Prostate gland (tissue), 2 donors: ENCODE measurements at places on chromosomes 13 and 19. TPM values are rescaled to one million over a fixed set of nuclear protein-coding genes. Genes with fewer than 3 reads are reported as not detected.
A peak's percentile ranks its signal among the peaks of the same experiment; 100 is the strongest.

- peak; percentile 71 for DNase-seq
Measured at GRCh38 chr19:38869836-38870607, 8.1 kb downstream of the RINL start.

GRCh38 chr13:97023117-97023516 is 28.8 kb upstream of the OXGR1 start:
- DNase-seq = no peak

- DNase-seq = no peak
Measured at GRCh38 chr19:11480715-11481533, at the start of gene ELAVL3. ELAVL3 (minus strand) TSS chr19:11481046; CDS start chr19:11480608, 438 bp downstream.

DNA sequence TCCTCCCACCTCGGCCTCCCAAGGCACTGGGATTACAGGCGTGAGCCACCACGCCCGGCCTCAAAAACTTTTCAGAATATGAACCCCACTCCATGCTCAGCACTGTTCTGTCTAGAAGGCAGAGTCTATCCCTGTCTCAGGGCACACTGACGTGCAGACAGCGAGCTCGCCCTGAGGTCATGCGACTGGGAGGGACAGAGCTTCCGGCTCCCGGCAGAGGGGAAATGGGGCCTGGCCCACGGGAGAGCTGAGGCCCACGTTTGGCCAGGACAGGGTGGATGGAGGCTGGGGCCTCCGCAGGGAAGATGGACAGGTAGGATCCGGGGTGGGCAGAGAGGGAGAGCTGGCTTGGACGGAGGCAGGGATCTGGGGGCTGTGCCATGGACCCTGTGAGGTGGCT is 2.8 kb upstream of the AZU1 start:
- DNase-seq = no peak

DNA sequence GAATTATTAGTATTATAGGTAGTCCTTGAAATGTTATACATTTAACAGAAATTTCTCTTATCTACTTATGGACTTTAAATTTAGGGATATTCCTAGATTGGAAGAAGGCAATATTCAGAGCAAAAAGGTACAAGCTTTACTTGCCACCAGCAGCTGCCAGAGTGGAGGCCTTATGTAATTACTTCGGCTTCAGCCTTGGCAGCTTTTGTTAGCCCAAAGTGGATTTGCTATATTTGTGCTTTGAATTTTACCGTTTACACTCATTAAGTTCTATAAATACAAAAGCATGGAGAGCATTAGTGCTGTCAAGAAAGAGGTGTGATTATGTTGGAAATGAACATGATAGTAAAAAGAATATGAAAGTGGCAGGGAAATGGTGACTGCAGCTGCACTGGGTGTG is 319.9 kb downstream of the ATP8A2 start:
- no peak for DNase-seq

DNA sequence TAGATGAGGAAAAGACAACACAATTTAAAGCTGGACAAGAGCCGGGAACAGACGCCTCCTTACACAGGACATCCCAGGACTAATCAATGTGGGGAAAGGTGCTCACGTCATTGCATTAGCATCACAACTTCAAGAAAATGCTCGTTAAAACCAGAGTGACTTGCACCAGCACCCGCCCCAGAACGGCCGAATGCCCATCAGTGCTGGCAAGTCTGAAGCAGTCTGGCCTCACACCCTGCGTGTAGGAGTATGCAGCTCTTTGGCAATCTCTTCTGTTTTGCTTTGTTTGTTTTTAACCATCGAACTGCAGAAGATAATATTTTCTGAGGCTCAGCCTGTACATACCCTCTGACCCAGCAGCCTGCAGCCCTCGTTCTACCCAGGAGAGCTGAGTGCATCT is 44.8 kb upstream of the LDLR start:
- no peak for DNase-seq

- DNase-seq = no peak
Measured at GRCh38 chr19:30911491-30911890, 437.7 kb downstream of the TSHZ3 start.

DNA sequence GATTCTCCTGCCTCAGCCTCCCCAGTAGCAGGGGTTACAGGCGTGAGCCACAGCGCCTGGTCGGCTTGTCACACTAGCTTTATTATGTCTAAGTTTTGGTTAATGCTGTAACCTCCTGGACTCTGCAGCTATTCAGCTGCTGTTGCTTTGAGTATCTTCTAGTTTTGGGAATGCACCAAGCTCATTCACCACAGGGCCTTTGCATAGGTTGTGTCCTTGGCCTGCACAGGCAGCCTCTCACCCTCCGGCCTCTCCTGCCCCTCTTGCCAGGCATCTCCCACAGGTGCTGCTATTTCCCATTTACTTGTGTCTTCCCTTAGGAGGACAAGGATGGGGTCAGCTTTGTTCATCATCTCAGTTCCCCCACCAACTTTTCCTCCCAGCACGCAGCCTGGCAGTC is 2.4 kb upstream of the CCDC9 start:
- no peak for DNase-seq

DNA sequence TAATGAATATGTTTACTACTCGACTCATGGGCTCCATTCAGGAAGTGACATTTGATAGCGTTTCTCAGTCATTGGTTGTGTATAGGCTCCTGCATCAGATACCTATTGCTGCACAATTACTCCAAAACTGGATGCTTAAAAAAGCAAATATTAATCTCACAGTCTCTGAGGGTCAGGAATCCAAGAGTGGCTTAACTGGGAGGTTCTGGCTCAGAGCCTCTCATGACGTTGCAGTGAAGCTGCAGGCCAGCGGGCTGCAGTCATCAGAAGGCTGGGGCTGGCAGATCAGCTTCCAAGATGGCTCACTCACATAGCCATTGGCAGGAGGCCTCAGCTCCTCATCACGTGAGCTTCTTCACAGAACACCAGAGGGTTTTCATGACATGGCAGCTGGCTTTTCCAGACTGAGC is 525.1 kb upstream of the NBEA start:
- no peak for DNase-seq

- no peak for DNase-seq
Measured at GRCh38 chr13:98773921-98774320, 21.4 kb upstream of the SLC15A1 start.

GRCh38 chr13:29887686-29888085 is 37.3 kb upstream of the UBL3 start:
- no peak for DNase-seq

GRCh38 chr13:33933810-33934209 is 115.9 kb downstream of the RFC3 start:
- DNase-seq = no peak

DNA sequence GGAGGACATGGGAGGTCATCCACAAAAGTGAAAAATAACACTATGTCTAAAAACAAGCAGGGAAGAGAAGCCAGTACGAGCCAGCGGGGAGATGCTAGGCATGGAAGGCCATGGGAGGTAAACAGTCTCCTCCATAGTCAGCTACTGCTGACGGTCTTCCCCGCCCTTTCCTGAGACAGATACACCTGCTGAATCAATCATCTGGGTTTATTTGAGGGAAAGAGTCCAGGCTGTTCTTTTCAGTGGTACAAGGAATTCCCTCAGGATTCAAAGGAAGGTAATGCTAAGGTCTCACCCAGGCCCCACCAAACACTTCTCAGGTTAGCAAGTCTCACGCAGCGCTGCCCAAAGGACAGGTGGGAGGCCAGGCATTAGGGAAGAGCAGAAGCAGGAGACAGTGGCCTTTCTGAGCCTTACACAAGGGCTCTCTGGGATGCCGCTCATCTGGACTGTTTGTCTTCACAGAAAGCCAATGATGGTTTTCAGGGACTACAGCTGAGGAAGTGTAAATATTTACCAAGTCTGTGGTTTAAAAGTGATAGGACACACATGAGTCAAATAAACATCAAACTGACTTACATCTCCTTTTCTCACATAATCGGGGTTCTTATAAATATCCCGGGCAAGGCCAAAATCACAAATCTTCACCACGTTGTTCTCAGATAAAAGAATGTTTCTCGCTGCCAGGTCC is 173.9 kb downstream of the FLT1 start:
- DNase-seq = no peak

GRCh38 chr13:95222733-95223018 is 78.6 kb downstream of the ABCC4 start:
- no peak for DNase-seq

- DNase-seq = no peak
Measured at GRCh38 chr19:6216996-6217751, 62.6 kb downstream of the MLLT1 start.

GRCh38 chr19:3047496-3048189 is 14.7 kb downstream of the TLE5 start:
- DNase-seq = peak; percentile 96

GRCh38 chr13:49213539-49213938 is 6.6 kb upstream of the MLNR start:
- DNase-seq = no peak

GRCh38 chr13:30845297-30846214 is 60.5 kb upstream of the MEDAG start:
- no peak for DNase-seq

GRCh38 chr19:3151563-3152418 is 16.0 kb downstream of the GNA15 start:
- no peak for DNase-seq

- DNase-seq = no peak
Measured at GRCh38 chr19:47675859-47676258, 37.4 kb upstream of the EHD2 start.

- no peak for DNase-seq
Measured at GRCh38 chr13:24617256-24618010, 62.8 kb upstream of the ATP12A start.

- DNase-seq = peak; percentile 50
Measured at GRCh38 chr13:49225223-49226042, 5.3 kb downstream of the MLNR start.

DNA sequence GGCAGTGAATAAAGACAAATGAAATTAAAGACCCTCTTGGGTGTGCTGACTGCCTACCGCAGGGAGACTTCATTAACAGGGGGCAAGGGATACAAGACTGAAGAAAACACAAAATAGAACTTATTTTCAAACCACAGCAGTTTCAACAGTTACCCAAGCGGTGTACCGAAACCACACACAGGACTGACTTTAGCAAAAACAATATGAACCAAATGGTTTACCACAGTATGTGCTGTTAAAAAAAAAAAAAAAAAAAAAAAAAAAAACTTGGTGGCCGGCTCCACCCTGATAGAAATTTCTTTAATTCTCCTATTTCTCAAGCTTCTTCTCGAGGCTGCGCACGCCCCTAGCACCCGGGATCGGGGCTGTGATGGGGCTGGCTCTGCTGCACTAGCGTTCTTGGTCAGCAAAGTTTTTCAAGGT is 42.6 kb downstream of the KLF2 start:
- DNase-seq = no peak

DNA sequence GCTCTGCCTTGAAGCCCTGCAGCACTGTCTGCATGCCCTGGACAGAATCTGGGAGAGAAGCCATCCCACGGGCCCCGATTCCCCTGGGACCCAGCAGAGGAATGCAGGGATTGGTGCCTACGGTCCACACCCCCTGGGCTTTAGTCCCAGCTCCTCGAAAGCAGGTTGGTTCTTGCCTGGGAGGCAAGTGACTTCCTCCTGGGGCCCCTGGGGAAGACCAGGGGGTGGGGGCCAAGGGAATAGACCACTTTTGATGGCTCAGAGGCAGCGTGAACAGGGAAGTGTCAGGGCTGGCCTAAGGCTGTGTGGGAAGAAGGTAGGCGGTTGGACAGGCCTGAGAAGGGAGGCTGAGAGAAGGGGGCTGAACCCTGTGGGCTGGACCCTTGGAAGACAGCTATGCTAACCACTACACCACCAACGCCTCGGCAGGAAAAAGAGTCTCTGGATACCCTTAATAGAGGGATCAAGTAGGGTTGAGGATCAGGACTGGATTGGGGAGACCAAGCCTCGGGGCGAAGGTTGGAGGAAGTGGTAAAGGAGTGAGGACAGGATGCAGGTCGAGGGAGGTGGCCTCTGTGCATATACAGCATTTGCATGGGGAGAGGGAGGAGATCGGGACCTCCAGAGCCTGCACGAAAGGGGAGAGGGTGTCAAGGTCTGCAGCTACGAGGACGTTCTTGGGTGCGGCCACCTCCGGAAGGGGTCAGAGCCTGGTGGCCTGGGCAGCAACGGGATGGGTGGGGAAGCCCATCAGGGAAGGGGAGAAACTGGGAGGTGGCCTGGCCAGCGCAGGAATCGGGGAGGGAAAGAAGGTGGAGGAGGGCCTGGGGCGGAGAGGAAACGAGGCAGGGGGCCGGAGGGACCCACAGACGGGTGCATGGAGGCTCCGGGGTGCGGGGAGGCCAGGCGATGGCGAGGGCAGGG is 709 bp downstream of the DPP9 start:
- peak; percentile 50 for DNase-seq

- peak; percentile 19 for DNase-seq
Measured at GRCh38 chr13:75838366-75839005, 202.4 kb downstream of the LMO7 start.

GRCh38 chr19:17797424-17798201 is 2.7 kb downstream of the B3GNT3 start:
- DNase-seq = peak; percentile 47

DNA sequence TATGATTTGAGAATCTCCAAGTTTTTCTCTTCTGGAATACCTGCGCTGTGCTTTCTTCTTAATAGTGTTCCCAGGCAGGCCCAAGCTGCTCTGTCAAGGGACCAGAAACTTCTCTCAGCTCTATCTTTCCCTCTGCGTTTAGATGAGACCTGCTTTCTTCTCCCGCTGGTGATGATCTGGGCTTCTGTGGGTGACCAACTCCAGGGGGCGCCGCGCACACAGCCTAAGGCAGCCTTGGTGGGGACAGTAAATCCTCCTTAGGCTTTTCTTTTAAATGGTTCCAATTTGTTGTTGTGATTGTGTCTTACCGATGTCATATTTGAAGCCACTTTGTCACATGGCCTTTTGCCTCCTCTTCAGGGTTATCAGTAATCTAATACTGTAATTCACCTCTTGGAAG is 439.4 kb upstream of the KLF12 start:
- DNase-seq = no peak

DNA sequence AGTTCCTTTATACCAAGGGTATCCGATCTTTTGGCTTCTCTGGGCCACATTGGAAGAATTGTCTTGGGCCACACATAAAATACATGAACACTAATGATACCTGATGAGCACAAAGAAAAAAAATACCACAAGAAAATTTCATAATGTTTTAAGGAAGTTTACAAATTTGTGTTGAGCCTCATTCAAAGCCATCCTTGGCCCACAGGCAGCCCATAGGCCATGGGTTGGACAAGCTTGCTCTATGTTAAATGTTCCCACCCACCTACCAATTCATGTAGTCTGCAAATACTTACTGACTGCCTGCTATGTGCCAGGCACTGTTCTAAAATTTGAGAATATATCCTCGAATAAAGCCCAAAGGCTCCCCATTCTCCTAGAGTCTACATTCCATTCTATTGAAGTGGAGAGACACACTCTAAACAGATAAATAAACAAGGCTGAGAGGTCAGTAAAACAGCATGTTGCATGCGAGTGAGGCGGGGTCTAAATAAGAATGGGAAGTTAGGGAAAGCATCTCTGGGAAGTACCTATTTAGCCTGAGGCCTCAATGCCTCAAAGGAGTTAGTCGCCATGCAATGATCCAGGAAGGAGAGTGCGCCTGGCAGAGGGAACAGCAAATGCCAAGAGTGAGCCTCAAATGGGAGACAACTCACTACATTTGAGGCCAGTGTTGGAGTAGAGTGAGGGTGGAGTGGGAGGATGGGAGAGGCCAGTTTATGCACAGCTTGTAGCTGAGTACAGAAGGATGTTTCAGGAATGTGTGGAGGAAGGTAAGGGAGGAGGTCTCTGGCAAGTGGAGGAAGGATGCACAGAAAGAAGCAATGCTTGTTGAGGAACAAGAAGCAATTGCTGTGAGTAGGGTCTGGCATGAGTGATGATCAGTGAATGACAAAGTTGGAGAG is 52.5 kb upstream of the CLDN10 start:
- DNase-seq = no peak

FOSB gene
- total RNA-seq = 2.5 TPM

FFAR3 gene
- total RNA-seq = not detected

PRMT1 gene
- 142 TPM for total RNA-seq

PGLYRP2 gene
- total RNA-seq = 31.9 TPM

FAM216B gene
- total RNA-seq = not detected

FPR1 gene
- 5.6 TPM for total RNA-seq

PPFIA3 gene
- total RNA-seq = 12.3 TPM

ZSCAN4 gene
- not detected for total RNA-seq

IGFL3 gene
- not detected for total RNA-seq
